ENCODE measurements at places on chromosomes 4 and X.

GRCh38 chrX:30865015-30865414, 24.0 kb downstream of the TAB3 start:
- DNase-seq = peak; percentile 48

DNA sequence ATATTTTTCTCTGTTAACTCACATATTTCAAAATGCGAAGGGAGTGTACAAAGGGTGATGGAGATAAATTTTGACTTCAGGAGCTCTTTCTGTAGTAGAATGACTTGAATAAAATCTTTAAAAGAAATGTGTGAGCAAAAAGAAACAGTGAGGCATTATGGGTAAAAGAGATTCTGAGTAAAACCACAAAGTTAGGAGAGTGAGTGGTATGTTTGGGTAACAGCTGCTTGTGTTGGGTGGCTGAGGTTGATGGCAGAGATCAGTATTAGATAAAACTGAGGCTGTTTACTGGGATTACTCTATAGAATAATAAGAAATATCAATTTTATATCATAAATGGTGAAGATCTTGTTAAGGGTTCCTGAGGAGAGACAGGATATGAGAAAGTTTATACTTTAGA, 434.2 kb upstream of the AMOT start:
- DNase-seq = no peak

GRCh38 chrX:140608111-140608510, 101.4 kb upstream of the LINC00632 start:
- no peak for DNase-seq

GRCh38 chr4:11487868-11488544, 59.3 kb upstream of the HS3ST1 start:
- peak; percentile 69 for DNase-seq
